Prostate gland (tissue), 2 donors: ENCODE measurements at places on chromosomes 5 and 9.

GRCh38 chr9:71812385-71812784, 44.1 kb upstream of the CEMIP2 start:
- DNase-seq: no peak

- DNase-seq: peak; percentile 48
These were observed 77.8 kb upstream of the SHISAL2B start for GRCh38 chr5:64612344-64612961.

DNA sequence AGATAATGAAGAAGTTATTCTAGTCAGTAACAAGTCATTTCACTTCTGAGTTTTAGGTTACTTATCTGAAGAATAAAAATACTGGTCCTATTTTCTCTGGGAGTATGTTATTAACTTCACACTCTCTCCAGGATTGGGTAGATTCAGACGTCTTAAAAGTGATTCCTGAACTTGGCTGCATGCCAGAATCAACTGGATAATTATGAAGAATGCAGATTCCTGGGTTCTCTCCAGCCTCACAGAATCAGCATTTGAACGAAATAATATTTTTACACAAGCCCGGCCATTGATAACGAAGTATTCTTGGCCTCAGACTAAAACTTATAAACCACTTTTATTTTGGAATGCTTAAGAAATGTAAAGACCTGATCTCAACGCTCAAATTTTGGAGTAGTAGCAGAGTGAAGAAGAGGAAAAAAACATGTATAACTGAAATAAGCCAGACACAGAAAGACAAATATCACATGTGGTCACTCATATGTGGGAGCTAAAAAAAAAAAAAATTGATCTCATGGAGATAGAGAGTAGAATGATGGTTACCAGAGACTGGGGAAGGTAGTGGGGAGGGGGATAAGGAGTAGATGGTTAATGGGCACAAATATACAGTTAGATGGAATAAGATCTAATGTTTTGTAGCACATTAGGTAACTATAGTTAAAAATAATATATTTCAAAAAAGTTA, 507.3 kb downstream of the ISL1 start:
- no peak for DNase-seq

DNA sequence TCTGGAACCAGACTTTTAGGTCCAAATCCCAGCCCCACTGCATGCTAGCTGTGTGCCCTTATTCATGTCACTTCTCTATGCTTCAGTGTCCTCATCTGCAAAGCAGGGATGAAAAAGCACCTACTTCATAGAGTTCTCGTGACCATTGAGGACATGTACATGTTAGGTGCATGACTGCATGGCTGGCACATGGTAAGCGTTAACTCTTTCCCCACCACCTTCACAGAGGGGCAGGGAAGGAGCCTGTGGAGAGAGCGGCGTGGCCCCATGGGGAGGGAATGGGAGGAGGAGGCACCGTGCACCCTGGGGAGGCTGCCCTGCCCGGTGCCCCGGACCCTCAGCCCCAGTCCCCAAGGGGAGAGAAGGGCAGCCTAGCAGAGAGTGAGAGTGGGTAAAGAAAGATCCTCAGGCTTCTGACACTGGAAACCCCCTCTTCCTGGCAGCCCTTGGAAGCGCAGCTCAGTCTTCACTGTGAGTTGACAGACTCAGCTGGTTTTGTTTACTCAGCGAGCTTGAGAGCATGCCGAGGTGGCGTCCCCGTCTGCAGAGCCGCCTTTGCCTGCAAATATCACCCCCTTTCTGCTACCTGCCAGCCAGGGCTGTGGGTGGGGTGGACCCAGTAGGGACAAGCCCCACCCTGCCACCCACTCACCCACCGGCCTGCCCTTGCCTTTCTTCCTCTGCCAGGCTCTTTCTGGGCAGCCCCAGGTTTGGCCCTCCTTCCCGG, 10.6 kb upstream of the ANGPTL2 start:
- peak; percentile 70 for DNase-seq

- DNase-seq: no peak
These were observed 2.0 kb downstream of the GALNT12 start for GRCh38 chr9:98809311-98810101.

DNA sequence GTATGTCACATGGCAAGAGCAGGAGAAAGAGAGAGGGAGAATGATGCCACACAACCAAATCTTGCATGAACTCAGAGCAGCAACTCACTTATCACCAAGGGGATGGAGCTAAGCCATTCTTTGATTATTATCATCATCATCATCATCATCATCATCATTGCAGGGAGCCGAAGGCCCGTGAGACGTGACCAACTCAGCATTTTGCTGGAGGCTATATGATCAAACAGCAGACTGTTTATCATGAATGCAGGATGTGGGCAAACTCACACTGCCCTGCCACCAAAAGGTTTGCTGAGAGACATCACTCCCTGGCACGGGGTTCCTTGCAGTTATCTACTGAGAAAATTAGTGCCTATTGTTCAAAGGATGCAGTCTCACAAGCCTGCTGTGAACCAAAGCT, 8.6 kb upstream of the ZNF169 start:
- DNase-seq: no peak

DNA sequence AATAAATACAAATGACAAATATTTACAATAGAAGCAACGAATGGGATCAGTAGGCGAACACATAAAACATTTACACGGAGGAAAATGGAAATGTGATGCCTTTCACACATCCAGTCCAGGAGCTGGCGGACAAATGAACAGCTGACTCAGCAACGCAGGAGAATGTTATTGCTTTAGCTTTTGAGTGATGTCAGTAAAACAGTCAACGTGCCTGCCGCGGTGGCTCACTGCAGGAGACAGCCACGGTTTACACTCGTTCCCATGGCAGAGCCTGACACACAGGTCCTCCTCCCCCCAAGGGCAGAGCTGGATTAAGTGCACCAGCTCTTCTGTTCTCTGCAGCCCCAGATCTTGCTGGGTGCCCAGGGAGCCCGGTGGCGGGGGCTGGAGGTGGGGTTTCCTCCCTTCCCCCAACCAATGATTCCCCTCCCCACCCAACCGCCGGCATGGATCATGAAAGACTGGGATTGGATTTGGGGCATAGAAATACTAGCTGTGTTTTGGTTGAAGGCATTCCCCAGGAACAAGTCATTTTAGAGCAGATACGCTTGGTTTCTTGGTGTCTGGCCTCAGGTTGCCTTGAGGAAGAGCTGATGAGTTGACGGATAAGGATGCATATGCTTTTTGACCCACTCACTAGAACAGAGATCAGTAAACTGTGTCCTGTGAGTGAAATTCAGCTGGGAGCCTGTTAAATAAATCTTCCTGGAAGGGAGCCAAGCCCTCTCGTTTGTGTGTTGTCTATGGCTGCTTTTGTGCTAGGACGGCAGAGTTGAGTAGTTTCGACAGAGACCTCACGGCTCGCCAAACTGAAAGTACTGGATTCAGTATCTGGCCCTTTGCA, 12.5 kb downstream of the STC2 start:
- peak; percentile 47 for DNase-seq

- no peak for DNase-seq
These were observed 145.5 kb upstream of the HAPLN1 start for GRCh38 chr5:83866181-83866580.

GRCh38 chr5:98099448-98100105, 673.9 kb upstream of the RGMB start:
- DNase-seq: no peak

- DNase-seq: no peak
These were observed 4.9 kb downstream of the PDCD1LG2 start for GRCh38 chr9:5515261-5515650.

DNA sequence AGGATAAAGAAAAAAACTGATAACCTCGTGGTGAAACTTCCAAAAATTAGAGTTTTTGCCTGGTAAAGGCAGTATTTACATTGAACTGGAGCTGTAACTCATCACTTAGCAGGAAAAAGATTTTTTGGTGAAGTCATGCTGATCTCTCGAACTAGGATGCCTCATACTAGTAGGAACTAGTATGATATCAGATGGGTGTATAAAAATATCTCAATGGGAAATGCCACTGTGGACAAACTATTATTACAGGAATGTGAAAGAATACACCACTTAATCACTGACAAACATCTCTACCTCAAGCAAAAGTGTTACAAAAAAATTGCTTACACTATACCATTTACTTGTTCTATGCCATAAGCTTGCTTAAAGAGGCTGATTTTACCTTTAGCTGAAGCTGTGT, 28.4 kb downstream of the RFX3 start:
- no peak for DNase-seq

DNA sequence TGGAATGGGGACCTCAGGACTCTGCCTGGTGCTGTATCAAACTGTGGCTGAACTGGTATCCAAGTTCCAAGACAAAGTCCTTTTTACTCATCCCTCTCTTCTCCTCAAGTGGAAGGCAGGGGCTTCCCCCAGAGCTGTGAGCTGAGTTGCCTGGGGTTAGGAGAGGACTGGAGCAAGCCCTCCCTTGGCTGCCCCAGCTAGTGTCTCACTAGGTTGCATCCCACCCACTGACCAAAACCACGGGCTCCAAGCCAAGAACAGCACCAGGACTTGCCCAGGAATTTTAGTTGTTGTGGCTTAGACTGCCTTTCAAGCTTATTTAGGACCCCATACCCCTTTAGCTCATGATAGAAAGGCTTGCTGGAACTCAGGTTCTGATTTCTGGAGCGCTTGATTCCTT, 158.7 kb upstream of the TNC start:
- no peak for DNase-seq

DNA sequence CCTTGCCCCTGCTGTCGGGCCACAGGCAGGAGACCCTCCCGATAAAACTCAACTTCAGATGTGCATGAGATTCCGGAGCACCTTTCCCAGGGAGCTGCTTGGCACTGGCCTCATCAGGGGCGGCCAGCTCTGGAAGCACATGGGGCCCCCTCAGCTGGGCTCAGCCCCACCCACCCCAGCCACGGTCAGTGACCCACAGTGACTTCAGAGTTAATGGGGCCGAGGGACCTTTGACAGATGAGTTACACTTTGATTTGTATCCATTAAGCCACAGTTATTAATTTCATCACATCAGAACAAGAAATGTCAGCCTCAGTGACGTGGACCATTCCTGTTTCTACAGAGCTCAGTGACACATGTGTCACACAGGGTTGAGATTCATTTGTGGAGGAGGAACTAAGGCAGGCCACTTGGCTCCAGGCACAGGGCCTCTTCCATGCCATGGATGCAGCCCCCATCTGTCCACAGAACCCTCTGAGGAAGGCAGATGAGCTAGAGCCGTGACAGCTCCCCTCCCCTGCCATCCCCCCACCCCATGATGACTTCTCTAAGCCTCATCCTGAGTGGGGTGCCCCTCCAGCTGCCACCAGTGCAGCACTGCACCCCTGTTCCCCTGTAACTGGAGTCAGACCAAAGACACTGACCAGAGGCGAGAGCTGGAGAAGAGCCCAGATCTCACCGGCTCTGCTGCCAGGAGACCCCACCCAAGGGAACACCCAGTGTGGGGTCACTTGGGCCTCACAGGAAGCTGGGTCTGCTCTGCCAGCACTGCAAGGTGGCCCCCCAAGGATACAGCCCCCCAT, 69.4 kb upstream of the ADAMTS2 start:
- no peak for DNase-seq
